ENCODE measurements at places on chromosomes 12 and 14.

GRCh38 chr14:73244541-73245290 is 7.4 kb downstream of the PAPLN start:
- DNase-seq, result no peak

GRCh38 chr12:101186291-101186690 is 23.7 kb downstream of the SLC5A8 start:
- no peak for DNase-seq

- DNase-seq, result no peak
These were observed 57.4 kb downstream of the ACTN1 start for GRCh38 chr14:68921666-68922065.

GRCh38 chr14:68322940-68323620 is 469.8 kb downstream of the ZFP36L1 start:
- DNase-seq, result no peak
